ENCODE measurements at places on chromosomes 4 and X. TPM values are rescaled to one million over a fixed set of nuclear protein-coding genes. Genes with fewer than 3 reads are reported as not detected.

The GRIA2 gene
- total RNA-seq = not detected

The RNF128 gene
- total RNA-seq = not detected

The CT55 gene
- not detected for total RNA-seq

The YY2 gene
- 1.7 TPM for total RNA-seq

The SPANXD gene
- total RNA-seq = not detected

The TFE3 gene
- 28.4 TPM for total RNA-seq

The OGT gene
- 224 TPM for total RNA-seq

The TMEM35A gene
- not detected for total RNA-seq

The OPN1MW2 gene
- not detected for total RNA-seq

The POU4F2 gene
- total RNA-seq = not detected

The FRG2 gene
- not detected for total RNA-seq

The MAGED4 gene
- not detected for total RNA-seq

The OPRPN gene
- not detected for total RNA-seq

The SYNPO2 gene
- total RNA-seq = 0.09 TPM

- DNase-seq = no peak
- H3K4me1 ChIP-seq = no peaks in the 10 kb centered on the region
- H3K27ac ChIP-seq = no peak overlapping the region
Measured at GRCh38 chr4:154564311-154564710, 1.5 kb downstream of the FGB start.

GRCh38 chr4:189046642-189047041 lies 894.0 kb upstream of the FRG1 start:
- DNase-seq = no peak
- H3K27ac ChIP-seq = no peak overlapping the region
- no peaks in the 10 kb centered on the region for H3K36me3 ChIP-seq
- no peak overlapping the region for H3K4me3 ChIP-seq
- H3K27me3 ChIP-seq = no peaks in the 10 kb centered on the region
- H3K4me1 ChIP-seq = no peaks in the 10 kb centered on the region

DNA sequence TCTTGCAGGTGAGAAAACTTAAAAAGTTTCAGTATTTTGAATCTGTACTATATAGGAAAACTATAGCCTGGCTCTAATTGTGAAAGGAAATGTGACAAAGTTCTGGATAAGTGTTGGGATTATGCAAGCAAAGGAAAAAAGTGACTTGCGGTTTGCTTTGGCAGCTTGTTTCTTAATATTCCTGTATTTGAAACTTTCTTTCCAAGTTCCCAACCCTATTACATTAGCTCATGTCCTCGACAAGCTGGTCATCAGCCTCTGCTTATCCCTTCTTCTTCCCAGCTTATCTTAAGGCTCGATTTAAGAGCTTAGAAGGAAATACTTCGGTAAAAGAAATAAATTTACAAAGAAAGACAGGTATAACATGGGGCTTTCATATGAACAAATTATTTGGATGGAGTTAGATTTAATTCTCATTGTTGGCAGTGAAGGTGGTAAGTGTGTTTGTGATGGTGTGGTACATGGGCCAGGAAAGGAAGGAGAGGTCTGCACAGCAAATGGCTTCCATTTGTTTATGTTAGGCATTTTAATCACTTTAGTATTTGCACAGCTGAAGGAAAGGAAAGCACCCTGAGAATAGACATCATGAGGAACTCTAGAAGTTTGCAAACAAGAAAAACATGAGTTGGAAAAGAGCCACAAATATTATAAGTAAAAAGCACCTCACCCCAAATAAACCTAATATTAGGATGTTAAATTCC lies 5.1 kb upstream of the MYOZ2 start:
- no peaks in the 10 kb centered on the region for H3K27me3 ChIP-seq
- no peaks in the 10 kb centered on the region for H3K4me1 ChIP-seq
- no peaks in the 10 kb centered on the region for H3K36me3 ChIP-seq
- H3K4me3 ChIP-seq = no peak overlapping the region
- no peak overlapping the region for H3K27ac ChIP-seq
- no peak for DNase-seq

- DNase-seq = no peak
- H3K4me3 ChIP-seq = no peak overlapping the region
- H3K27ac ChIP-seq = no peak overlapping the region
- peaks cover 8% of the 10 kb centered on the region for H3K27me3 ChIP-seq
- H3K4me1 ChIP-seq = no peaks in the 10 kb centered on the region
Measured at GRCh38 chr4:99438405-99438780, 3.3 kb upstream of the ADH7 start.

GRCh38 chr4:16817286-16817685 lies 81.2 kb downstream of the LDB2 start:
- no peak for DNase-seq
- H3K4me1 ChIP-seq = no peaks in the 10 kb centered on the region
- no peaks in the 10 kb centered on the region for H3K36me3 ChIP-seq

DNA sequence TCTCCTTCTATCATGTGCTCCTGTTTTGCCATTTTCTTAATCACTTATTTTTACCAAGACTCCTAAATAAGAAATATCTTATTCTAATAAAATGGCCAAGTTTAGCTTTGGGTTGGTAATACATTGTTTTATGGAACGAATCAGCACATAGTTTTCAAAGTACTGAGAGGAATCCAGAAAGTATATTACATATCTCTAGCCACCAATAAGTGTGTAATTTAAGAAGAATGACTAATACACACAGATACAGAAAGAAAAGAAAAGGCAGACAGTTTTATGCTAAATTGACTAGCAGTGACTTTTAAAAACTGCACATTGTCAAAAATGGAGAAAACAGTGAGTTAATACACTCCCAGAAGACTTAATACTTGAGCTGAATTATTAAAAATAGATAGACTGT lies 167.0 kb upstream of the IL15 start:
- no peak overlapping the region for H3K4me3 ChIP-seq
- no peaks in the 10 kb centered on the region for H3K36me3 ChIP-seq
- H3K27me3 ChIP-seq = no peaks in the 10 kb centered on the region
- no peak overlapping the region for H3K27ac ChIP-seq
- no peak for DNase-seq
- no peaks in the 10 kb centered on the region for H3K4me1 ChIP-seq

GRCh38 chr4:63459329-63459728 lies 949.9 kb downstream of the TECRL start:
- H3K4me3 ChIP-seq = no peak overlapping the region
- no peak overlapping the region for H3K27ac ChIP-seq
- H3K4me1 ChIP-seq = no peaks in the 10 kb centered on the region
- no peaks in the 10 kb centered on the region for H3K36me3 ChIP-seq
- H3K27me3 ChIP-seq = no peaks in the 10 kb centered on the region
- DNase-seq = no peak

DNA sequence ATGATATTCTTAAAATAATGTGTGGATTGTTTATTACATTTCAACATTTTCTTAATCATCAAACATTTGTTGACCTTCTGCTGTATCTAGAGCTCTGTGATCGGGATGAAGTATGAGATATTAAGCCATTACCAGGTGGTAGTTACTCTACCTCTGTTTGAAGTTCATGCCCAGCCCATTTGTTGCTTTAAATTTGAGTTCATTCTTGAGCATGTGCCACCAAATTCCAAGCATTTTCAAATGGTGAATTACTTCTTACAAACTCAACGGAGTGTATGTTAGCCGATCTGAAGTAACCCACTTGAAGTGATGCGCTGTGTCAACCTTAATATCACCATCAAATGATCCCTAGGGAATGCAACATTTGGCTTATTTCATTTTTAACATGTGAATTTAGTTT lies 7.3 kb upstream of the DTHD1 start:
- H3K27ac ChIP-seq = no peak overlapping the region
- DNase-seq = no peak
- no peaks in the 10 kb centered on the region for H3K36me3 ChIP-seq
- no peaks in the 10 kb centered on the region for H3K27me3 ChIP-seq

GRCh38 chr4:6331018-6331417 lies 61.4 kb downstream of the WFS1 start:
- peaks cover 8% of the 10 kb centered on the region for H3K27me3 ChIP-seq
- DNase-seq = no peak
- H3K36me3 ChIP-seq = no peaks in the 10 kb centered on the region
- no peaks in the 10 kb centered on the region for H3K4me1 ChIP-seq
- H3K27ac ChIP-seq = no peak overlapping the region

DNA sequence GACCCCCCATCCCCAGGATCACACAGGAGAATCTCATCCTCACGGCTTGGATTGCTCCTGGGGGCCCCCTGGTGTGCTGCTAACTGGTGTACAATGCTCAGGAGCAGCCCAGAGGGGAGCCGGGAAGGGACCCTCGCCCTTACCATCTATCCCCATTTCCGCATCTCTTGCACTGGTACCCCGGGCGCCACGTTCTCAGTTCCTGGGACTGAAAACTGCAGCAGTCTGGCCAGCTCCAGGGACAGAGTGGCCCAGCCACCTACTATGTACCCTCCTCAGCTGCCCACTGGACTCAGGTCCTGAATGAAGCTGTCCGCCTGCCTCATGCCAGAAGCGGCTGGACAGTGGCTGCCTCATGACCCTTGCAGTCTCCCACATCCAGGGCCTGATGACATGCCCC lies 2.7 kb downstream of the SMIM10L2A start:
- no peak for DNase-seq
- no peaks in the 10 kb centered on the region for H3K36me3 ChIP-seq
- peaks cover 22% of the 10 kb centered on the region for H3K27me3 ChIP-seq
- H3K27ac ChIP-seq = no peak overlapping the region
- H3K4me3 ChIP-seq = no peak overlapping the region

GRCh38 chrX:103805860-103806259 lies 26.2 kb downstream of the RAB9B start:
- DNase-seq = no peak
- peaks cover 20% of the 10 kb centered on the region for H3K4me1 ChIP-seq
- no peak overlapping the region for H3K27ac ChIP-seq
- no peaks in the 10 kb centered on the region for H3K36me3 ChIP-seq
- H3K27me3 ChIP-seq = peaks cover 4% of the 10 kb centered on the region

GRCh38 chrX:31464306-31464915 lies 392.6 kb upstream of the FTHL17 start:
- H3K4me1 ChIP-seq = no peaks in the 10 kb centered on the region
- no peak for DNase-seq
- no peaks in the 10 kb centered on the region for H3K27me3 ChIP-seq
- H3K4me3 ChIP-seq = no peak overlapping the region
- H3K36me3 ChIP-seq = no peaks in the 10 kb centered on the region

GRCh38 chr4:86974551-86974994 lies 39.8 kb downstream of the AFF1 start:
- H3K27me3 ChIP-seq = no peaks in the 10 kb centered on the region
- DNase-seq = no peak

- no peaks in the 10 kb centered on the region for H3K27me3 ChIP-seq
- H3K4me3 ChIP-seq = no peak overlapping the region
Measured at GRCh38 chr4:11120435-11120834, 308.3 kb downstream of the HS3ST1 start.

- no peak overlapping the region for H3K27ac ChIP-seq
- no peak for DNase-seq
- peaks cover 4% of the 10 kb centered on the region for H3K4me1 ChIP-seq
- no peaks in the 10 kb centered on the region for H3K36me3 ChIP-seq
- H3K4me3 ChIP-seq = no peak overlapping the region
Measured at GRCh38 chrX:39653691-39654090, 444.1 kb downstream of the BCOR start.

GRCh38 chr4:47838445-47838844 lies 578 bp upstream of the CORIN start:
- H3K27me3 ChIP-seq = peaks cover 38% of the 10 kb centered on the region
- H3K36me3 ChIP-seq = peaks cover 6% of the 10 kb centered on the region
- no peak overlapping the region for H3K27ac ChIP-seq
- peaks cover 23% of the 10 kb centered on the region for H3K4me1 ChIP-seq
- DNase-seq = no peak

- no peaks in the 10 kb centered on the region for H3K27me3 ChIP-seq
- H3K27ac ChIP-seq = no peak overlapping the region
- H3K36me3 ChIP-seq = no peaks in the 10 kb centered on the region
Measured at GRCh38 chr4:5098176-5098575, 46.9 kb downstream of the STK32B start.

- no peak overlapping the region for H3K27ac ChIP-seq
- H3K4me1 ChIP-seq = peaks cover 6% of the 10 kb centered on the region
- no peaks in the 10 kb centered on the region for H3K27me3 ChIP-seq
- H3K4me3 ChIP-seq = no peak overlapping the region
Measured at GRCh38 chrX:102765217-102765616, 44.7 kb downstream of the GPRASP3 start.

- no peaks in the 10 kb centered on the region for H3K36me3 ChIP-seq
- H3K4me1 ChIP-seq = no peaks in the 10 kb centered on the region
- no peak for DNase-seq
- no peak overlapping the region for H3K27ac ChIP-seq
- peaks cover 11% of the 10 kb centered on the region for H3K27me3 ChIP-seq
Measured at GRCh38 chr4:168555437-168555836, 58.6 kb downstream of the PALLD start.

DNA sequence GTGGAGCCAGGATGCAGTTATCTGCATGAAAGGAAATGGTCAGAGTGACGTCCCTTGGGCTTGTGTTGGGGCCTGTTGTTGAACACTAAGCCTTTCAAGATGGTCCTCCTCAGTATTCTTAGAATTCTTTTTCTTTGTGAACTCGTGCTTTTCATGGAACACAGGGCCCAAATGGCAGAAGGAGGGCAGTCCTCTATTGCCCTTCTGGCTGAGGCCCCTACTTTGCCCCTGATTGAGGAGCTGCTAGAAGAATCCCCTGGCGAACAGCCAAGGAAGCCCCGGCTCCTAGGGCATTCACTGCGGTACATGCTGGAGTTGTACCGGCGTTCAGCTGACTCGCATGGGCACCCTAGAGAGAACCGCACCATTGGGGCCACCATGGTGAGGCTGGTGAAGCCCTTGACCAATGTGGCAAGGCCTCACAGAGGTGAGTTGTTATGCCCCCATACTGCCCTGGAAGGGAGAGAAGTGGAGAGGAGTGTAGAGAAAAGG lies at the start of gene BMP15:
Gene BMP15, plus strand, starts transcription at position 51 of the 492 bp plus-strand sequence. Its CDS starts 49 bp downstream, at position 100.
- H3K4me3 ChIP-seq = no peak within 1 kb of the TSS
- H3K27ac ChIP-seq = no peak within 1 kb of the TSS
- no peaks in the 10 kb centered on the region for H3K27me3 ChIP-seq
- no peaks in the 10 kb centered on the region for H3K4me1 ChIP-seq
- H3K36me3 ChIP-seq = no peaks in the 10 kb centered on the region

DNA sequence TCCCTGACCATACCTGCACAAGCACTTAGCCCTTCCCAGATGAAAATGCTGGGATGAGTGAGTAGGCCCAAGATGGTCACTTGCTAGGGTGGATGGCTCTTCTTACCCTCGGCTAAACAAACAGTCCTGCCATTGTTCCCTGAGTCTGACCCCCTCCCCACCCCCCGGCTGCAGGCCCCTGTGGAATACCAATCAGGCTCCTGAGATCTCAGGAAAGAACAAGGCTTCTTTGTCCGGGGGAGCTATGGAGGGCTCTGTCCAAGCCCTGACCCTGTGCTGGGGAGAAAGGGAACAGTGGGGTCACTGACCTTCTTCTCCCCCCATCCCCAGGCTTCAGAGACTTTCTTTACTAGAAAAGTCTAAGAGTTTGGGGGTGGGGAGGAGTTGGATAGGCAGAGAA lies 6.0 kb downstream of the PLP1 start:
- DNase-seq = no peak
- H3K27me3 ChIP-seq = peaks cover 4% of the 10 kb centered on the region
- H3K4me1 ChIP-seq = no peaks in the 10 kb centered on the region
- H3K27ac ChIP-seq = no peak overlapping the region
- no peak overlapping the region for H3K4me3 ChIP-seq

DNA sequence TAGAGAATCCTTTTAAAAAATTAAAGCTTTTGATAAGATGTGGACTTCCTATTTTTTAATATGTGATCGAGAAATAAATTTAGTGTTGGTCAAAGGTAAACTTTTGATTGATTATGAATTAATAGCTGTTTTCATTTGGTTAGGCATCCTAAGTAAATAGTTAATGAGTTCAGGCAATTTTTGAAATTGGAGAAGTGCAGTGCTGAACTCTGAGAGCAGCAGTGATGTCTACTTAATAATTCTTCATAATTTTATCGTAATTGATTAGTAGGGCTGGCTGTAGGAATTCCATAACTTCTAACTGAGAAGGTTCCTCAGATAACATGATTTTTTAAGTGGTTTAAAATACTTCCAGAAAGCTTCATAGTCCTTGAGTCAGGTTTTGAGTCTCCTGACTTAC lies 1.5 kb downstream of the MND1 start:
- peaks cover 19% of the 10 kb centered on the region for H3K36me3 ChIP-seq
- H3K27ac ChIP-seq = no peak overlapping the region
- no peak for DNase-seq
- H3K27me3 ChIP-seq = peaks cover 7% of the 10 kb centered on the region
